ENCODE measurements at places on chromosomes 12 and 14.

DNA sequence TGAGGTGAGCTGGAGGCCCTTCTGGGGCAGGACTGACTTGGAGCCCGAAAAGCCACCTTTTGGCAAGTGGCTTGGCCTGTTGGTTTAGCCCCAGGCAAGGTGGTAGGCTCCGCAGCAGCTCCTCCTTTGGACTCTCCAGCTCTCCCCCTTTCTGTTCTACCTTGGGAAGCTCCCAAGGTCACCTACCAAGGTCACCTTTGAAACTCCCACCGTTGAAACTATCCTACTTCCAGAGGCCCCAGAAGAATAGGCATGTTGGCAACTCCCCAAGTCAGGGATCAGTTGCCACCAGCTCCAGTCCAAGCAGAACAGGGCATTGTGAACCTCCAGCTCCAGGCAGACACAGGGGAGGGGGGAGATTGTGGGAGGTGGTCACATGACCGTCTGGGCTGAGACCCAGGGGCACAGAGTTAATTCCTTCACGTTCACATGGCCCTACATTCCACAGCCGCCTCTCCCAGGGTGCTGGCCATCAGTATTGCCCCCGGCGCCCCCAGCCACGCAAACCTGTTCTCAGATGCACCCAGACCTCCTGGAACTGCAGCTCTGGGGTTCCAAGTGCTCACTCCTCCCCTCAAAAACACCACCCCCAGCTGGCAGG, 14.4 kb downstream of the IRF2BPL start:
- no peak for DNase-seq

DNA sequence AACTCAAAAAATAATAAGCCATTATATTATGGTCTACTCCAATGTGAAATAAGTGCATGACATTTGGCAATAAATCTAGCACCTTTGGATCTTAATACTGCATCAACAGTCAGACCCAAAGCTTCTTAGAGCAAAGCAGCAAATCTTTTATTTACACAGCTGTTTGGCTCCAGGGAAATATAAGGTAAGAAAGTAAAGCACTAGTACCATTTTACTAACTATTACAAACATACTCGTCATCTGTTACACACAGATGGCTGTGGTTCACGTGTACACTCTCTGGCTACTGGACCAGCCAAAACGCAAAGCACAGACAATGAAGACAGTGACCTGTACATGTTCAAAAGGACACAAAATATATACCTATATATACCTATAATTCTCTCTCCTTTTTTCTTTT, 2.8 kb downstream of the FGD6 start:
- DNase-seq = no peak

GRCh38 chr12:69816082-69816481, 8.9 kb upstream of the MYRFL start:
- no peak for DNase-seq

GRCh38 chr12:24562771-24563431, 386.0 kb downstream of the BCAT1 start:
- DNase-seq = no peak
